Fibroblast of skin of right quadriceps (primary cell): ENCODE measurements at places on chromosomes 2 and 18.

- DNase-seq, result no peak
Measured at GRCh38 chr2:230317366-230317765, 9.6 kb upstream of the SP140L start.

DNA sequence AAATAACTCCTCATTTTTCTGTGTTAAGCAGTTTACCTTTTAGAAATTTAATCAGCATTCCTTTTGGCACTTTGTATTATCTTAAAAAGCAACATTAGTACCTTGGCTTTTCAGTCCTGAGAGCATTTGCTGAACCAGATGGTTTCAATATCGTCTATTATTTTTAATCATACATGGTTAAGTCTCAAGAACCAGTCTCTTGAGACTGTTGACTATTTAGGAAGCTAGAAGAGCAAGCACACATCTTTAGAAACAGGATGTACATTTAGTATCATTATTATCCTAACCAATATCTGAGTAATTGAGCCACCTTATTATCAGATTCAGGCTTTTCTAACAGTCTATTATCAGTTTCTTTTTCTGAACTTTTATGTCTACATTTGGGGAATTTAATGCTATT lies 28.2 kb upstream of the ZEB2 start:
- DNase-seq, result no peak

GRCh38 chr2:57809230-57809629 lies 237.4 kb upstream of the VRK2 start:
- no peak for DNase-seq

DNA sequence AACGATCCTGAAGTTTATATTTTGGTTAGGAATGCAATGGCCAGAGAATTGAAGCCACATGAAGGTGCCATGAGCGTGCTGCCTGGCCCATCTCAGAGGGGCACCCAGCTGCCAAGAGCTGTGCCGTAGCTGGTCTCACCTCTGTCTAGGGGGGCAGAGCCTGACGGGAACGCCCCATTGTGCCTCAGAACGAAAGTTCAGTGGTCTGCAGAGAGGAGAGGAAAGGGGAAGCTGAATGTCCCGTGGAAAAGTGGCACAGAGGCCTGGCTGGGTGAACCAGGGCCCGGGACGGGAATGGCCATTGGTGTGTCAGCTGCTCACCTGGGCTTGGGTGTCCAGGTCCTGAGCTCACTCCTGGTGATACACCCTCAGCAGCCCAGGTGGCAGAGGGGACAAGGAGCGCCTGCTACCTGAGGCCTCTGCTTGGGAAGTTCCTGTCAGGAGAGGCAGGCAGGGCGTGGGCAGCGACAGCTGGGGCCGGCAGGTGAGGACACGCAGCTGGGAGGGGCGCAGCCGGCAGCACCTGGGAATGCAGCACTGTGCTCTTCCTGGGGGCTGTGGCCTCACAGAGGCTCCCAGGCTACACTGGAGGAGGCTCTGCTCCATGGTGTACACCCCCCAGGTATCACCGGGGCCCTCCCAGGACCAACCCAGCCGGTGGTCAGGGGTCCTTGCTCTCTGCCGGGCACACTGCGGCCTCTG lies 67.3 kb downstream of the PARD6G start:
- no peak for DNase-seq

GRCh38 chr2:205580212-205580987 lies 101.9 kb upstream of the NRP2 start:
- DNase-seq, result peak; percentile 70

GRCh38 chr2:56613920-56614319 lies 430.1 kb downstream of the CCDC85A start:
- DNase-seq, result peak; percentile 62

- no peak for DNase-seq
Measured at GRCh38 chr2:128449226-128450061, 130.8 kb upstream of the HS6ST1 start.

- DNase-seq, result no peak
Measured at GRCh38 chr2:31940920-31941319, 69.9 kb downstream of the MEMO1 start.

GRCh38 chr18:36672437-36673344 lies 156.1 kb downstream of the TPGS2 start:
- peak; percentile 22 for DNase-seq

- DNase-seq, result no peak
Measured at GRCh38 chr2:212330263-212330662, 208.3 kb downstream of the ERBB4 start.

DNA sequence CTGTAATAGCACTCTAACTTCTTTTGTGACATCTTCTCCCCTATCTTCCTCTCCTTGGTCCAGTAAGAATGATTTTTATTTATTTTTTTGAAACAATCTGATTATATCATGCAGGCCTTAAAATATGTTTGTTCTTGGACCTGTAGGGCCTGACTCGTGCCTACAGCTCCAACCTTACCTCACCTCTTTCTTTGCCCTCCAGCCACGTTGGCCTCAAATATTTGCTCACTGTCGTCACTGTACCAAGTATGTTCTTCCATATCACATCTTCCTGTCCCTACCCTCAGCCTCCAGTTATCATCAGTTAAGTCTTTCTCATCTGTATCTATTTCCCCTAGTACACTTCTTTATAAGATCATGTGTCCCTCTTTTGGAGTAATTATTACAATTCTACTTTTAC lies 125.5 kb downstream of the CDH7 start:
- DNase-seq, result no peak

DNA sequence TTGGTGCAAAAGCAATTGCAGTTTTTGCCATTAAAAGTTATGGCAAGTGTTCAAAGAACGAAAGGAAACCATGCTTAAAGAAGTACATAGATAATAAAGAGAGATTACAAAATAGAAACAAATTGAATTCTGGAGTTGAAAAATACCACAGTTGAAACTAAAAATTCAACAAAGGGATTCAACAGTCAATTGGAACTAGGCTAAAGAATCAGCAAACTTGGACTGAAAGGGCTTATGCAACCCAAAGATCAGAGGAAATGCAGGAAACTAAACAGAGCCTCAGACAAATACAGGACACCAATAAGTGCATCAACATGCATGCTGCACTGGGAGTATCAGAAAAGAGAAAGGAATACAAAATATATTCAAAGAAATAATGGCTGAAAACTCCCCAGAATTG lies 40.3 kb downstream of the UXS1 start:
- DNase-seq, result no peak

DNA sequence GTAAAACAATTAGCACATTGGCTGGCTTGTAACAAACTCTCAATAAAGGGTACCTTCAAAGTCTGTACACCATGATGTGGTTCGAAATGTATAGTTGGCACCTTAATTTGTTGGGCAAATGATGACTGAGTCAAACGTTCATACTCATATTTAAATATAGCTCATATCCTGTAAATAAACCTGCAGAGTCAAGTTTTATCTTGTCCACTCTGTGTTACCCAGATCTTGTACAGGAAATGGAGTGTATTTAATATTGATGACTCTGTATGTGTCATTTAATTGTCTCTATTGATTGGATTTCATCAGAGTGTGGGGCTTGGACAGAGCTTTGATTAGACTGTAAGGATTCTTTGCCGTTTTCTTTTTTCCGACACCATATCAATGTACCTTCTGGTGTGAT lies 805.6 kb upstream of the ZEB2 start:
- no peak for DNase-seq

- DNase-seq, result peak; percentile 45
Measured at GRCh38 chr2:74772046-74772445, 61.9 kb upstream of the HK2 start.
